ENCODE measurements at places on chromosomes 2 and 18. TPM values are rescaled to one million over a fixed set of nuclear protein-coding genes. Genes with fewer than 3 reads are reported as not detected.
A peak's percentile ranks its signal among the peaks of the same experiment; 100 is the strongest.

- no peak for DNase-seq
Measured at GRCh38 chr2:100924122-100924519, 78.0 kb upstream of the RPL31 start.

DNA sequence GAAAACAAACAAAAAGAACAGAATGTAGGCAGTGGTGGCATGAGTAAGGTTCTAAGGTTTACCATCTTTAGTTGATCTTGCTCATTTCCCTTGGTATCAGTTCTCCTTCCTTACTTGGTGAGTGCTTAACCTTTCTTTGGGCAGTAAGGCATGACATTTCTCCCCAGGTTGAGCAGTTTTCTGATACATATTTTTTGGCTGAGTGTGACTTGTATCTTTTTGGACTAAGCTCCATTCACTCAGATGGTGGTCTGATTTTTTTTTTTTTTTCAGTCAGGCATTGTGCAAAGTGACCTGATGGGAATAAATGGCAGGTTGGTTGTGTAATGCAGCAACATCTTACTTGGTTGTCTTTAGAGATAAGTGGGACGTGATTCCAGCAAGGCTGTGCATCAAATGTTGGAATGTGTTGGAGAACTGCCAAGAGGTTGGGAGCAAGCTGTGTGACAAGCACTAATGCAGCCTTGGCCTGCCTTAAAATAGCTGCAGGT lies 15.1 kb downstream of the SPTBN1 start:
- DNase-seq: no peak

DNA sequence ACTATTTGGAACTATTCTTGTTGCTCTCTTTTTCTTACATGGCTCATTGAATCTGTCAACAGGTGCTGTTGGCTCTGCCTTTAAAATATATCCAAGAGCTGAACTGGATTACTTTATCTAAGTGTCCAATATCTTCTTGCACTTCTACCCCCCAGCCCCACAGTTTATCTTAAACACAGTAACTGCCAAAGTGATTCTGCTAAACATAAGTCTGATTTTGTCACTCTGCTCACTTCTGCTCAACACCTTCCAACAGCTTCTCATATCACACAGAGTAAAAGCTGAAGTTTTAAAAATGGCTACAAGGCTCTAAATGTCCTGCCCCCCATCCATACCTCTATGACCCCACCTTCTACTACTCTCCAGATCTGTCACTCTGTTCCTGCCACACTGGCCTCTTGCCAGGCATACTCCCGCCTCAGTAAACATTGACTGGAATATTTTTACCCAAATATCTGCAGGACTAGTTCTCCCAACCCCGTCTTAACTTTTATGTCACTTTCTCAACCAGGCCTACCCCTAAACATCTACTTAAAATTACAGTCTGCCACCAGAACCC lies 130.7 kb downstream of the CCDC148 start:
- DNase-seq: no peak

GRCh38 chr18:22405142-22405541 lies 12.6 kb downstream of the CTAGE1 start:
- no peak for DNase-seq

GRCh38 chr2:28252311-28252710 lies 140.3 kb upstream of the FOSL2 start:
- no peak for DNase-seq

GRCh38 chr2:133140620-133141019 lies 427.6 kb downstream of the NCKAP5 start:
- no peak for DNase-seq

DNA sequence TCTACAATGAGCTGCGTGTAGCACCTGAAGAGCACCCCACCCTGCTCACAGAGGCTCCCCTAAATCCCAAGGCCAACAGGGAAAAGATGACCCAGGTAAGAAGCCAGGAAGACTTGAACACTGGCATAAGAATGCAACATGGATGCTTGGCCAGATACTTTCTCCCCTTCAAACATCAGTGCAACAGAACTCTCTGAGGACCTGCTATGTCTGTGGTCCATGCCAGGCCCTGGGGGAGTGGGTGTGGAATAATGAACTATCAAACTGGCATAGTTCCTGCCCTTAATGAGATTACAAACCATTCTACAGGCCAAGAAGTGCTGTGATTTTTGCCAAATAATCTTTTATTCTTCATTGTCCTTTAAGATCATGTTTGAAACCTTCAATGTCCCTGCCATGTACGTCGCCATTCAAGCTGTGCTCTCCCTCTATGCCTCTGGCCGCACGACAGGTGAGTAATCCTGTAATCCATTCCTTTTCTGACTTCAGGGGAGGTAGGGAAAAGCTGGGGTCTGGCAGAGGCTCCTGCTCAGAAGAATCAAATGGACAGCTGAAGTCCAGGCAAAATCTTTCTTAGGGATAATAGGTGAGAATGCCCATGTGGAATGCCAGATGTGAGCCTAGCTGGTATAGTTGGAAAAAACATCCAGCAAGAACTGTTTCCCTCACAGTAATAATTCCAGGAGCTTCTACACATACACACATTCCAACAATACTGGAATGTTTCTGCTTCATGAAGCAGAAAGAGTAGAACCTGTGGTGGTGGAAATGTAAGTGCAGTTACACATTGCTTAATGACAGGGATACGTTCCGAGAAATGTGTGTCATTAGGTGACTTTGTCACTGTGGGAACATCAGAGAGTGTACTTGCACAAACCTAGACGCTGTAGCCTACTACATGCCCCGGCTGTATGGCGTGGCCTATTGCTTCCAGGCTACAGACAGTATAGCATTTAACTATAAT lies 16.2 kb downstream of the ACTG2 start:
- no peak for DNase-seq

DNA sequence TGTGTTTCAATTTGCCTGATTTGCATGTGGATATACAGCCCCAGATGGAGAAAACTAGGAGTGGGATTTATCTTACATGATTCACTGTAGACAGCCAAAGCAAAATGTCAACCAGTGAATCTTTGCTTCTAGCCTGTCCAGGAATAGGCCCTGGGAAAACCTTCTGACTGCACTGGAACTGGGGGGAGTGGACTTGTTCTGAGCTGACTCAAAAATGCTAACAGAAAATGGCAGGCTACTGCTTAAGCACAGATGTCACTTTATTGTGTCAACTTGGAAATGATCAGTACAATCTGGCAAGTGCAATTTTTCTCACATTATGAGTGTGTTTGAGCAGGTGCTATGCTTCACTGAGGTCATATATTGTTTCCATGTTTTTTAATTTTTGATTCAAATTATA lies 593.7 kb downstream of the NRXN1 start:
- DNase-seq: no peak

- DNase-seq: no peak
Measured at GRCh38 chr2:109670556-109671411, 56.6 kb downstream of the SOWAHC start.

DNA sequence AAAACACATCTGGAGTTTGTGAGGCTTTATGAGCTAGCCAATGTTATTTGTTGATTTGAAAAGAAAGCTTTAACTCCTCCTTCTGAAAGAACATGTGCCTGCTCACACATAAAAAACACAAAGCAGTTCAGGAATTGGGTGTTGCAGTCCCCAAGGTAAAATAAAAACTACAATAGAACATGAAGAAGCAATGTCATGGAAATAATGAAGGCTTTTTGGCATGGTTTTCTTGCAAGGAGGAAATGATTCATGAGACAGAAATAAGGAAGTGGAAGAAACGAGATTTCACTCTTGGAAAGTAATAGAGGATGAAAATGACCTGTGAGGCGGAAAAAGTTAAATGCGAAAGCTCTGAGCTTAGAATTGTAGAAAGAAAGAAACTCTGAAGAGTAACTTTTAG lies 81.1 kb downstream of the TRIB2 start:
- no peak for DNase-seq

GRCh38 chr2:45439788-45440773 lies 171.0 kb downstream of the SRBD1 start:
- peak; percentile 5 for DNase-seq

DNA sequence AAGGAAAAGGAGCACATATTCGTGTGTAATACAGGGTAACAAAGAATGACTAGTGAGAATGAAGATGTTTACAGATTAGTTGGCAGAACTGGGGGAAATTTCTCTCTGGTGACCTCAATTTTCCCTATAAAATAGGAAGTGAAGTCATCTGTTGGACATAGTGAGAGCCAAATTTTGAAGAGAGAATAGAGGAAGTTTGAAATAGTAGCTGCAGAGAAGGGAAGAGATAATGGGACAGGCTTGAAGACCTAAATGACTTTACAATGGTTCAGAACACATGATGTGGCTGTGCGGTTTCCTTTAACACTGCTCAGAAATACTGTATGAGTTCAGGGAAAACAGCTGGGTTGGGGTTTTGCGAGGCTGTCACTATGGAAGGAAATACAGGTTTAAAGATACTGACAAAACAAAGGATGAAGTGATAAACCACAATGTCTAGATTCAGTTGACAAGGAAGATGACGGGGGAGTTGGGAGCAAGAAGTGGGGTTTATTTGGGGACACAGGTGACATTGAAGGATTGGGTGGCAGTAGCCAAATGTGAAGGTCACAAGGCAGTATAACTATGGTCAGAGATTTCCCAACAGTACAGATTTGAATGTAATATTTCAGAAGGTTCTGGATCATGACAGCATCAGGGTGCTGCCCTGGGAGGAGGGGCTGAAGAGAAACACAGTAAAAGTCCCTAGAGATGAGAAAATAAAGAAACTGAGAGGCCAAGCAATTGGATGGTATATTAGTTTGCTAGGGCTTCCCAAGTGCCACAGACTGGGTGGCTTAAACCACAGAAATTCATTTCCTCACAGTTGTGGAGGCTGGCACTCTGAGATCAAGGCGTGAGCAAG lies 82.6 kb upstream of the TANK start:
- DNase-seq: no peak

DNA sequence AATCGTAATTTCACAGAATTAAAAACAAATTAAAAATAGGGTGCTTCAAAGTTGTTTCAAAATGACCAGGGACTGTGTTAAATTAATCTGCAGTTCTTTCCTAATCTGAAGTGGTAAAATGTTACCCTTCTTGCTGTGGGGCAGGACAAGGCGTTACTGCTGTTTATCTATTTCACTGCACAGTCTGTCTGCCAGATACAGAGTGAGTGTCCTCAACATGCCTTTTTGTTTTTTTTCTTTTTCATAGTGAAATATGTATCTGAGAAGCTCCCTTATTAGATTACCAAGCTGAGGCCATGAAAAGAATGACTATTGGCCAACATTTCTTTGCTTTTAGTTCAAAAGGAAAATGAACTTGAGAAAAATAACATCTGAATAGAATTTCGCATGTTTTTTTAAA lies 38.0 kb downstream of the KCTD1 start:
- no peak for DNase-seq

- no peak for DNase-seq
Measured at GRCh38 chr2:162475661-162476060, 131.7 kb downstream of the GCA start.

- DNase-seq: no peak
Measured at GRCh38 chr2:54572262-54572635, 116.1 kb downstream of the SPTBN1 start.

DNA sequence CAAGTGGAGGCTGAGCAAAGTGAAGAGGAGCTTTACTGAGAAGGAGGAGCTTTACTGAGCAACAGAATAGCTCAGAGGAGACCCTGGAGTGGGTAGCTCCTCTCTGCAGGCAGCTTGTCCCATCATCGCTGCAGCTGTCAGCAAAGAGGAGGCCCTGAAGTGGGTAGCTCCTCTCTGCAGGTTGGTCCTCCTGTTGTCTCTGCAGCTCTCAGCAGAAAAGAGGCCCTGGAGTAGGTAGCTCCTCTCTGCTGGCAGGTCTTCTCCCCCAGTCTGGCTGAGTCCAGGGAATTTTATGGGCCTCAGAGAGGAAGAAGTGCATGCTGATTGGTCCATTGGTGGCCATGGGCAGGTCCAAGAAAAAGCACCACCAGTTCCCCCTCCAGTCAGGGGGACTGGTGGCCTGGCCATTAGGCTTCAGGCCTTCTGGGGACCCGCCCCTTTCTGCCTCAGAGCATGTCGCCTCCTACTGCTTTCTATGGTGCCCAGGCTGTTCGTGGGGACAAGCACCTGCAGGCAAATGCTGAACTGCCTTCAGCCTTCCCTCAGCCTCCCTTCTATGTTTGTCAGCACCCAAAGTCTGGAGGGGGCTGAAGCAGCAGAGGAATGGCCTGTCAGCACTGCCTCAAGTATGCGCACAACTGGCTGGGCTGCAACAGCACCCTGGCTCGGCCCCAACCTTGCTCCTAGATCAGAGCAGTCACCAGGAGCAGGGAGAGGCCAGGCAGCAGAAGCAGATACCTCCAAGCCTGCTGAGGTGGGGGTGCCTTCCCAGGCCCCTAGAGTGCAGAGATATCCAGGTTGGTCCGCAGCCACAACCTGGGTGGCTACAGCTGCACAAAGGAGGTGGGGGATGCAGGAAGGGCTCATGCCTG lies 5.9 kb downstream of the ZSCAN30 start:
- DNase-seq: no peak

DNA sequence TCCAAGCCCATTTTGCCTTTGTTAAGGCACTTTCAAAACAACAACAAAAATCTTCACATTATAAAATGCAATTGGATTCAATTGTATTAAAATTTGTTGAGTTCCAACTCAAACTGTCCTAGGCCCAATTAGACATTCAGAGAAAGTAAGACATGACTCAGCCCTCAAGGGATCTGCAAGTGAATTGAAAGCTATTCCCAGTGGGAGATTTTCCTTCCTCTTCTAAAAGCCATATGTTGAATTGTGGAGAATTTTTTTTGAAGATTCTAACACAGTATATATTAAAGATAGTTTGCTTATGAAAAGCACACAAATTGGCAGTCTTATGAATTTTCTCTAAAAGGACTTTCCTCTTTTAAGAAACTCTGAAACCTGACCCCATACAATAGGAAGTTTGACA lies 268.0 kb upstream of the PARD3B start:
- no peak for DNase-seq

GRCh38 chr2:160368988-160369930 lies 124.3 kb downstream of the RBMS1 start:
- DNase-seq: no peak

GRCh38 chr2:23789012-23789411 lies 137.9 kb downstream of the ATAD2B start:
- no peak for DNase-seq

AGXT gene
- 0.36 TPM for total RNA-seq

TPO gene
- total RNA-seq: not detected

ATRAID gene
- total RNA-seq: 111 TPM

POTEJ gene
- not detected for total RNA-seq

IGFBP2 gene
- 54.8 TPM for total RNA-seq

SGPP2 gene
- 0.05 TPM for total RNA-seq

SALL3 gene
- not detected for total RNA-seq

GPBAR1 gene
- 0.18 TPM for total RNA-seq

EPC2 gene
- 30.2 TPM for total RNA-seq

CD8A gene
- 0.41 TPM for total RNA-seq

UPP2 gene
- total RNA-seq: not detected

DSC1 gene
- not detected for total RNA-seq

BMP10 gene
- total RNA-seq: not detected

All from Panc1 (cell line).